ENCODE measurements at places on chromosomes 4 and X.

DNA sequence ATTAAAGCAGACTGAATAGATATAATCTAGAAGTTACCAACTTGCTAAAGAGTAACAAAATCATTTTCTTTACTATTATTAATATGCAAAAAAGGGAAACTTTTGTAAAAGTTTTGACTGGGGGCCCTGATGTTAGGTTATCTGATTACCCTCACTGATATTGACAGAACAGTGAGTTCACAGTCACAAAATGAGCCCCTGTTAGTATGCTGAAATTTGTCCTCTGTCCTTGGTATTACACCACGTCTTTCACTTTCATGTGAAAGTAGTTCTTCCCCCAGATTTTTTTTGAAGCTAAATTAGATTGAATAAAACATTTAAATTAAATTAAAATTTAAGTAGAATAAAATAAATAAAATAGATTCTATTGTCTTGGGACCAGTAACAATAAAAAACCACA is 5.9 kb downstream of the STBD1 start:
- DNase-seq, result no peak

- DNase-seq, result no peak
Observed at GRCh38 chr4:148154769-148155168, 287.4 kb downstream of the NR3C2 start.

DNA sequence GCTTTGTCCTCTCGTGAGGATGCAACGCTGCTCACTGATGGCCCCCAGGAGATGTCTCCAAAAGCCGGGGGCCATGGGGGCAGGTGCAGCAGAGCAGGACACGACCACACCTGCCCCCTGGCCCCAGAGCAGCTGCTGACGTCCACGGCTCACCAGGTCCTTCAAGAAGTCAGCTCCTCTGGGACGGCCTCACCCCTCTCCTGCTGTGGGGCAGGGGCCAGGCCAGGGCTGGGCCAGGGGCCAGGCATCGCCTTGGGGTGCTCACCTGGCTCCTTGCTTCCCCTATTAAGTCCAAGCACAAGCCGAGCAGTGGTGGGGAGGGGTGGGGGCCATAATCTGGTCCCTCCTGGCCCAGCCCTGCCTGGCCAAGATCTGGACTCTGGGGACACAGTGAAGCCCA is 28.6 kb upstream of the MXD4 start:
- DNase-seq, result no peak

- DNase-seq, result no peak
Observed at GRCh38 chr4:123055943-123056342, 133.5 kb upstream of the NUDT6 start.

GRCh38 chr4:107629318-107629717 is 90.7 kb downstream of the PAPSS1 start:
- DNase-seq, result no peak

GRCh38 chr4:168411318-168412150 is 68.8 kb downstream of the DDX60L start:
- DNase-seq, result no peak

DNA sequence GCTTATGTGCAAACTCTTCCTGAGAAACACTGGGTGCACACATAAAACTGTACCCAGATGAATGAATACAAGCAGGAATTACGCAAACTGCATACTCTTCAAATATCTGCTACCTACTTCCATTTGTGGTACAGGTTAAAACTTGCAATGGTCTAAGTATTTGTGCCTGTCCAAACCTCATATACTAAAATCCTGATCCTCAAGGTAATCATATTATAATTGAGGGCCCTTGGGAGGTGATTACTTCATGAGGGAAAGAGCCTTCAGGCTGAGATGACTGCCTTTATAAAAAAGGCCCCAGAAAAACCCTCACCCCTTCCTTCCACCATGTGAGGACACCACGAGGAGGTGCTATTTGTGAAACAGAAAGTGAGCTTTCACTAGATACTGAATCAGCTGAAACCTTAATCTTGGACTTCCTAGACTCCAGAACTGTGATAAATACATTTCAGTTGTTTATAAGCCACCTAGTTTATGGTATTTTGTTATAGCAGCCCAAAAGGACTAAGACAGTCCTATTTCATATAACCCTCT is 1977.2 kb downstream of the PCDH7 start:
- DNase-seq, result no peak

DNA sequence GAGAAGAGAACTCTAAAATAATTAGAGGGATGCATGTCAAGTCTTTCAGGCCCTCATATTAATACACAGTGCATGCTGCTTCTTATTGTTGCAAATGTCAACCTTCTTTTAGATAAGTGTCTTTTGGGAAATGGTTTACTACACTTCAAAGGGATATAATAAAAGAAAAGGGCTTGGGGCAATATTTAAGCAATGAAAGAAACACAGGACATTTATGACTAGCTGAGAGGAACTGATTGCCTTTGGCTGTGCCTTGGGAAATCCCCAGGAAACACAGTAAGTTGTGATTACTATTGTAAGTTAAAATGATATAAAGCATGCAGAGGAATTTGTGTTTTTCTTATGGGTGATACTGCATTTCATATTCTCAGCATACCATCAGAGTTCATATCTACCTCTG is 1036.2 kb upstream of the GRID2 start:
- DNase-seq, result no peak

GRCh38 chrX:18206657-18207056 is 14.0 kb downstream of the BEND2 start:
- no peak for DNase-seq

DNA sequence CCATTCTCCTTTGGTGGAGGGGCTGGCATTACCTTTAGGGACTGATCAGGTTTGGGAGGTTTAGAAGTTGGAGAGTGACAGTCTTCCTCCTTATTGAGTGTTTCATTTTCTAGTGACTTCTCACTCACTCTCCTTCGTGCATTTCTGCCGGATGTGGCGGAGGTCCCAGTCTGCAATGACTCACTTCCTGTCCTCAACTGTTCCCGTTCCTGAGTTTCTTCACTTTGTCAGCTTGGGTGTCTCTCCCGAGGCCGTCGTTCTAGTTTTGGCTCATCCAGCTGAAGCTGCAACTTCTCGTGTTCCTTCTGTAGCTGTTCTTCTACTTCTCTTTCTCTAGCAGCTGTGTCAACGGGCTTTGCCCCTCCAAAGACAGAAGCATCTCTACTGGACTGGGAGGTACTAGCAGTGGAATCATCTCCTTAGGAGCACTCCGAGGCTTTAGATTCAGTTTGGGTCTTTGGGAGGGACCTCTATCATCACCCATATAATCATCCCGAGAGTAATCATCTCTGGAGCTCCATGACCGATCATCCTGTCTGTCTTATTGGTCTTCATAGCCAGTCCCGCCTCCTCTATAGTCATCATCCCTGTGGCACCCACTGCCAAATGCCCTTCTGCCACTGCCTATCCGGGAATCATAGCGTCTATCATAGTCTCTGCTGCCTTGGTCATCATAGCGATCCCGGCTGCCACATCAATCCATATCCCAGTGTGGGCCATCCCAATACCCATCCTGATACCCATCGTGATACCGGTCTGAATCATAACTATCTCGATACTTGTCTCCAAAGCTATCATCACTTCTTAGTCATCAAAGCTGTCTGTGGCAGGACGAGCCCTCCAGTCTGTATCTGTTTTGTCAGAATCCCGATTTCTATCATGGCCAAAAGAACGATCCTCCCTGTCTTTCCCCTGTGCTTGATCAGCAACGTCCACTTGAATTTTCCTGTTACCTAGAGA is 35.3 kb upstream of the VSIG4 start:
- DNase-seq, result no peak

GRCh38 chr4:82833696-82834313 is 35.2 kb upstream of the SCD5 start:
- DNase-seq, result peak; percentile 44

DNA sequence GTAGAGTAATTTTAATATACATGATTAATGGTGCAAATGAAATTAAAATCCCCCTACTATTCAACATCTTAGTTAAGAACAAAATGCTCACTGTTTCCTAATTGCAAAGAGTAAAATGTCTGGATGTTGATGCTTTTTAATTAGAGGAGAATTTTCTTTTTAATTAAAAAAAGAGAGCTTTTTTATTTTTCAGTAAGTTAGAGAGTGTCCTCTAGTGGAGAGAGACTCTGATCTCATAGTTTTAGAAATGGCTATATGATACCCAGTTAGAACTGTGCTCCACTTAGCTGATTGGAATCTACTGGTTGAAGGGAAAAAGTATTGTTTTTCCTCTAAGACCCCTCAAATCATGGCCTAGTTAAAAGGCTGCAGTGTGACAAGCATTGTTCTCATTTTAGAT is 312.0 kb upstream of the MAGEB2 start:
- DNase-seq, result no peak

DNA sequence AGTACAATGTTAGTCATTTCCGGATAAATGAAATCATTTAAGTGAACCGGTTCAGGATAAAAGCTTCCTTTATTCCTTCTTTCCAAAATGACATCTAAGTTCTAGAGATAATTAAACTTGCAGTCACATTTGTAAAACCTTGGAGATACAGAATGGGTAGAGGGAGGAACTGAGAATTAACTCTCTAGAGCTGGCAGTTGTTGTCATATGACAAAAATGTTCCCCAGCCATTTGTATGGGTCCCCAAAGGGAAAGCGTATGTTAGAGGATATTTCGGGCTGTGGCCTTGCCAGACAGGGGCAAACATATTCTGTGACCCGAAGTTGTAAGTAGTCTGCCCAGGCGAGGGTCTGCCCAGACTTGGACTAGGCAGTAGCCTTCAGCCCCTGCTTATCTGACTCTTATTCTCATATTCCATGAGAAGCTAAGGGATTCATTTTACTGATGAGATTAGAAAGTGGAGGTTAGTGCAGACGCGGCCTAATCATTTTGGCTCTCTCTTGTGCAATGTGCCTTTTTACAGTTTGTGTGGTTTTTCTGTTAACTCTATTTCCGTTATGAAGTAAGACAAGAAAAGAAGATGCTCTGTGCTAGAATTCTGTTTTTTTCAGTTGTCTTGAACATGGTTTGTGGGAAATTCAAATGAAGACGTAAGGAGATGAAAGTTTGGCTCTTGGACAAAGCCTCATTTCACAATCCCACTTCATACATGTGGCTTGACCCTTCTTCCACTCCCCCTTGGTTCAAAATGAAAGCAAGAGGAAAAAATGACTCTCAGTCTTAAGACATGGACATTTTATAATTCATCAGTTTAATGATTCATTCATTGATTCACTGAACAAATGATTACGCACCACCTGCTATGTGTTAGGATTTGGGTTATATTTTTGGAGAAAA is 2394.2 kb upstream of the AGA start:
- no peak for DNase-seq

GRCh38 chr4:112550728-112551127 is 34.7 kb upstream of the NEUROG2 start:
- DNase-seq, result no peak

- no peak for DNase-seq
Observed at GRCh38 chr4:142201041-142201440, 564.7 kb downstream of the IL15 start.

- no peak for DNase-seq
Observed at GRCh38 chrX:107624893-107625292, 3.4 kb upstream of the PRPS1 start.

GRCh38 chr4:186015212-186015817 is 53.6 kb upstream of the TLR3 start:
- no peak for DNase-seq

DNA sequence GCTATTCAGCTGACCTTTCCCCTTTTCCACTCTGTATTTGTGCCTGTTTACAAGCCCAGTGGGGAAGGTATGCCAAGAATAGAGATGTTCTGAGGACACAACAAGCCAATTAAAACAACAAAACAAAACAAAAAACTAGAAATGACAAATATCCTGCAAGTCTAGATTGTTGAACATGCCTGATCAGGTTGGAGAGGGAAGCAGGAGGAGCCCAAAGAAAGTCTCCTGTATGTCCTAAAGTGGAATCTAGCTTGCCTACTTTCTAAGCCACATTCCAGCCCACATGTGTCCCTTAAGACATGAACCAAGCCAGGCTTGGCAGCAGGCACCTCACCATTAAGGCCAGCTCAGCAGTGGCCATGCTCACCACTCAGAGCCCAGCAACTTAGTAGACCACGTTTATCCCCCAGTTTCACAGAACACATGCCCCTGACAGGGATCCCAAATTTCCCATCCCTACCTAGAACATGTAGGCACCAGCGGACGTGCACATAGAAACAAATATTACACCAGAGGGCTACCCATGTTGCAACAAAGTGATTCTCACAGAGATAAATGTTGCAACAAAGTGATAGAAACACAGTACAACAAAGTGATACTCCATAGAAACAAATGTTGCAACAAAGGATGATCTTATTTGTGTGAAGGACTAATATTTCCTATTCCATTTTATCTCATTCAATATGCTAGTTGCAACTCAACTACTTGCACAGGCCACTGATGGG is 48.3 kb downstream of the CD99L2 start:
- DNase-seq, result no peak

- no peak for DNase-seq
Observed at GRCh38 chrX:117996918-117997480, 119.6 kb downstream of the KLHL13 start.

GRCh38 chr4:9916346-9916745 is 105.0 kb downstream of the SLC2A9 start:
- DNase-seq, result no peak

- no peak for DNase-seq
Observed at GRCh38 chrX:114964374-114964773, 53.0 kb downstream of the IL13RA2 start.

DNA sequence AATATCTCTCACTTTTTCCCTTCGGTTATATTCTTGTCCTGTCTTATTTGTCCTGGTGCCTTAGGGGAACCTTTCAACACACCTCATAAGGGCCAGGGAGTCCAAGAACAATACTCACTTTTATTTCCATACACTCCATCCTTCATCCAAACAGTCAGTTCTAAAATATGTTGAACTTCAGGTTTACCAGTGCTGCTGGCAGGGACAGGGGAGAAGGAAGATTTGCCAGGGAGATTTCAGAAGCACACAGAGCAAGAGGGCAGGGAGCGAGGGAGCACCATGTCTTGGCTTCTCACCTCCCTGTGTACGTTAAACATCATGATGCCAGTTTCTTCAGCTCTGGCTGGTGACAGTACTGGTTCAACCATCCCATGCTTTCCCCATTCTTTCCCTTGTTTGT is 631.1 kb upstream of the FAT1 start:
- DNase-seq, result no peak

DNA sequence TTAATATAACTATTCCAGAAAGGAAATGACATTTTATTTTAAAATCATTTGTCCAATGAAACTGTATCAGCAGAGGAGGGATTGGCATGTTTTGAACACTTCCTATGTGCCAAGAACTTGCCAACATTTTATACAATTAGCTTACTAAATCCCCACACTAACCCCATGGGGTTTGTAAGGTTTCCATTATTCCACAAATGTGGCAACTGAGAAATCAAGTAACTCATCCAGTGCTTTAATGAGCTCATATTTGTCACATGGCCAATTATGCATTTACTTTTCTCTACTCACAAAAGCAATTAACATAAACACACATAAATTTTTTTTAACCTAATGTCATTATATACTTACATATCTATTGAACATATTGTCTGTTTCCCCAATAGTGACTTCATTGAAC is 37.3 kb downstream of the MANBA start:
- DNase-seq, result no peak

- DNase-seq, result no peak
Observed at GRCh38 chr4:145681956-145682355, 2.0 kb downstream of the C4orf51 start.

DNA sequence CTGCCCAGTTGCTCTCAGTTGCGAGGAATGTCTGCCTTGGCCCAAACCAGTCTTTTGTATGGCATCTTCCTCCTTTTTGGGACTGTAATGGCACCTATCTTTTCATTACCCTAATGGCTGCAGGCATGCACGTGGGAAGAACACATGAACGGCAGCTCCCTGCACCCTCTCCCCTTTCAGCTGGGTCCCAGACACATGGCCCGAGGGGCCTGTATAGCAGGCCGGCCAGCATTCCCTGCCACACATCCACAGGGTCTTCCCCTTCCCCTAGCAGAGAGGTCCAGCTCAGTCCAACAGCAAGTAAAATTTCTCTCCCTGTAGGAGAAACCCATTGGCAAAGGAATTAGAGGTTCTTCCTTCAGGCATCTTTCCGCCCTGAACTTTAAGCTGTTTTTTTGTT is 829.1 kb upstream of the AGA start:
- DNase-seq, result no peak

Data from smooth muscle cell of the brain vasculature (primary cell).